ENCODE measurements at places on chromosomes 4 and X. TPM values are rescaled to one million over a fixed set of nuclear protein-coding genes. Genes with fewer than 3 reads are reported as not detected.

CXCL3 gene
- total RNA-seq: not detected

SLC26A1 gene
- total RNA-seq: 0.18 TPM

ZAR1 gene
- total RNA-seq: not detected

TMEM150C gene
- total RNA-seq: not detected

PABPC1L2A gene
- not detected for total RNA-seq

ZNF81 gene
- 9.3 TPM for total RNA-seq

SHROOM4 gene
- not detected for total RNA-seq

ANXA10 gene
- total RNA-seq: not detected

TMA16 gene
- 28.1 TPM for total RNA-seq

CRMP1 gene
- not detected for total RNA-seq

RAB41 gene
- total RNA-seq: not detected

NHSL2 gene
- 0.53 TPM for total RNA-seq

RPA4 gene
- total RNA-seq: 0.72 TPM

NEUROG2 gene
- total RNA-seq: not detected

PHKA2 gene
- total RNA-seq: 25.9 TPM

STK32B gene
- not detected for total RNA-seq

BBS12 gene
- total RNA-seq: 2.6 TPM

SGCB gene
- 7.2 TPM for total RNA-seq

KLB gene
- not detected for total RNA-seq

HMX1 gene
- not detected for total RNA-seq

CXCL8 gene
- not detected for total RNA-seq

PLP1 gene
- total RNA-seq: not detected

IL2RG gene
- total RNA-seq: 518 TPM

SRPX2 gene
- not detected for total RNA-seq

ACOX3 gene
- 15.4 TPM for total RNA-seq

GPR119 gene
- total RNA-seq: not detected

GPR50 gene
- total RNA-seq: not detected

HS6ST2 gene
- 0.07 TPM for total RNA-seq

FGG gene
- total RNA-seq: not detected

TCEAL8 gene
- 45.9 TPM for total RNA-seq

SPACA5 gene
- total RNA-seq: not detected

RGN gene
- not detected for total RNA-seq

ARHGAP24 gene
- total RNA-seq: not detected

Measured in activated naive CD4-positive, alpha-beta T cell treated with anti-CD3 and anti-CD28 coated beads, Interleukin-2, amount 10 ng/mL, durations not matched to agents 5 hours and 36 hours (primary cell).